ENCODE measurements at places on chromosomes 1 and 21.

DNA sequence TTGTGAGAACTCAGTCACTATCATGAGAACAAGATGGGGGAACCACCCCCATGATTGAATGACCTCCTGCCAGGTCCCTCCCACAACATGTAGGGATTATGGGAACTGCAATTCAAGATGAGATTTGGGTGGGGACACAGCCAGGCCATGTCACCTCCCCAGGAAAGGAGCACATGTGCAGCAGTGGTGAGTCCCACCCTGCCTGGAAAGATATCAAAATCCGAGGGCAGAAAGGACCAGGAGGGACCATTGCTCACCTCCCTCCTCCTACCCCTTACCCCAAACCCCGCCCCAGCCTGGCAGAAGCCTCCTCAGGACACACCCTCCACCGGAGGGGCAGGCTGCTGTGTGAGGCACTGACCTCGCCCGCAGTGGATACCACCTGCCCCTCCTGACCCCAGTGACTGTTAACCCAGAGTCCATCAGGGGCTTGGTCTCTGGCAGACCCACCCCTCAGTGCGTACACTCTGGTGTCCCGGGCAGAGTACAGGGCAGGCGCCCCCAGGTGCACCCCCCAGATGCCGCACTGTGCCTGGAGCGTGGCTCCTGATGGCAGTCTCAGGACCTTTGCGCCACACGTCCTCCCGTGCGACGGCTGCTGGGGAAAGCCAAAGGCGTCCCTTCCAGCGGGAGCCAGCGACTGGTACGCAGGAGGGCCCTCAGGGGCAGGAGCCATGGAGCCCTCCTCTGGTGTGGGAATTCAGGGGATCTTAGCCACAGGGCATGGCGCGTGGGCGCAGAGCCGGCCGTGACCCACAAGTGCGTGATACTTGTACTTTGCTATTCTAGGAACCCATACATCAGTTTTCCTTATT lies 20.9 kb downstream of the PDXK start:
- no peak for DNase-seq

- DNase-seq: no peak
Observed at GRCh38 chr1:221543529-221544120, 198.3 kb downstream of the DUSP10 start.

DNA sequence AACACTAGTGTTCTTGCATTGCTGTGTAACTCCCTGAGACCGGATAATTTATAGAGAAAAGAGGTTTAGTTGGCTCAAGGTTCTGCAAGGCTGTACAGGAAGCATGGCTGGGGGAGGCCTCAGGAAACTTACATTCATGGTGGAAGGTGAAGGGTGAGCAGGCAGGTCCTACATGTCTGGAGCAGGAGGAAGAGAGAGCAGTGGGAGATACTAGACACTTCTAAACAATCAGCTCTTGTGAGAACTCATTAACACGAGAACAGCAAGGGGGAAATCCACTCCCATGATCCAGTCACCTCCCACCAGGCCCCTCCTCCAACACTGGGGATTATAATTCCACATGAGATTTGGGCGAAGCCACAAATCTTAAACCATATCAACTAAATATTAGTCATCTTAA lies 30.1 kb downstream of the RNF2 start:
- DNase-seq: no peak

DNA sequence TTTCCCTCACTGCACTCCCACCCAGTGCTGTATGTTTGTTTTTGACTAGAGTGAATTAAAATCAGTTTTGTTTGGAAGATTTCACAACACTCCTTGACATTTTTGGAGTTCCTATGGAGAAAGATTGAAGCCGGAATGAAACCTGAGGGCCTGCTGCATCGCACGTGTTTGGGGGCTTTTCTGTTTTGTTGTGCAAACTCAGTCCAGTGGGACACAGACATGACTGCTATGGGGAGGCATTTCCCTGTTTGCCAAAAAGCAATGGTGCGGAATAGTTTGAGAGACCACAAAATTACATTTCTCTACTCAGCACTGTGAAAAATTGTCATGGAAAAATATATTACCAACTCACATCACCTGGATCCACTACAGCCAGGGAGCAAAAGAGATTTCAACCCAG lies 43.8 kb upstream of the KCNE2 start:
- no peak for DNase-seq

DNA sequence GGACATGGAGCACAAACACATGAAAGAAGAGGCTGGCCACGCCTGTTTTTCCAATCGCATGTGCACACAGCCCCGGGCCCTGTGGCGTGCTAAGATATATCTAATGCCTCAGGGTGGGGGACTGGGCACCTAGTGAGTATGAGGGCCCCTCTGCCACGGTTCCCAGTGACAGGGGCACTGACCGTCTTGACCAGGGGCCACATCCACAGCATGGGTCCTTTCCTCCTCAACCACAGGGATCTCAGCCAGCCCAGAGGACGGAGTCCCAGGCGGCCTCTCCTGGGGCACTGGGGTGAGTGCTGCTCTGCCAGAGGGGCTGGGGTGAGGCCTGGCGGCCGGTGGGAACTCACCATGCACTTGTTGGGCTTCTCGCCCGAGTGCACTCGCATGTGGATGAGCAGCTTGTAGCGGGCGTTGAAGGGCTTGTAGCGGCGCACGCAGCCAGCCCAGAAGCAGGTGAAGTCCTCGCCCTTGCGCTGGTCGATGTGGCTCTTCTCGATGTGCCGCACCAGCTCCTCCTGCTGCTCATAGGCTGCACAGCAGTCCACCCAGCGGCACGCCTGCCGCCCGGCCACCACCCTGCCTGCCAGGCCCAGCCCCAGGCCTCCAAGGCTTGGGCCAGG lies 134.7 kb downstream of the DMRTB1 start:
- DNase-seq: no peak

DNA sequence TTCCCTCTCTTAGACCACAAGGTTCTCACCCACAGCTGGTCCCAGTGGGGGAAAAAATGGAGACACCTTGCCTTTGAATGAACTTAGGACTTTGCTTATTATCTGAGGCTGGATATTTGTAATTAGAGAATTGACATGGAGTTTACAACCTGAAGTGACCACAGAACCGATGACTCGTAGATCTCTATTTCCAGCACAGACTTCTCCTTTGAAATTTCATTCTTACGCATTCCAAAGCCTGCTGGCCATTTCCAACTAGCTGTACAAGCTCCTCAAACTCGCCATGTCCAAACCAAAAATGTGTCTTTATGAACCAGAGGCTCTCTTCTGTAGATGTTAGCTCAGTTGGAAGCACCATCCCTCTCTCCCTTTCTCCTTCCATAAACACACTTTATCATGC lies 12.0 kb downstream of the RAB7B start:
- no peak for DNase-seq

GRCh38 chr1:8503842-8504241 lies 185.9 kb downstream of the SLC45A1 start:
- no peak for DNase-seq

DNA sequence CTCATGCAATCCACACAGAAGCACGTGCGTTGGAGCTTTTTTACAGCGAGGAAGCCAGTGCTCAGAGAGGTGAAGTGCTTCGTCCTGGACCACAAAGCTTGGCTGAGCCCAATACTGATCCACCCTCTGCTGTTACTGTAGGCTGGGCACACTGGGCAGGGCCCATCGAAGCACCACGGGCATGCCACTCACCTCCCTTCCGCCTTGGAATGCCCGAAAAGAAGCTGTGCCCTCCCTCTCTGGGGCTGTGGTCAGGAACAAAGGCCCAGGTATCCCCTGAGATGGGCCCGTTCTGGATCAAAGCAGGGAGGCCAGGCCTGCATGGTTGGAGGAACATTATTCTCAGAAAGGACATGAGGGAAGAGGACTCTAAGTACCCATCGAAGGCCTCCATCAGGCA lies 206.7 kb upstream of the C1orf174 start:
- no peak for DNase-seq

DNA sequence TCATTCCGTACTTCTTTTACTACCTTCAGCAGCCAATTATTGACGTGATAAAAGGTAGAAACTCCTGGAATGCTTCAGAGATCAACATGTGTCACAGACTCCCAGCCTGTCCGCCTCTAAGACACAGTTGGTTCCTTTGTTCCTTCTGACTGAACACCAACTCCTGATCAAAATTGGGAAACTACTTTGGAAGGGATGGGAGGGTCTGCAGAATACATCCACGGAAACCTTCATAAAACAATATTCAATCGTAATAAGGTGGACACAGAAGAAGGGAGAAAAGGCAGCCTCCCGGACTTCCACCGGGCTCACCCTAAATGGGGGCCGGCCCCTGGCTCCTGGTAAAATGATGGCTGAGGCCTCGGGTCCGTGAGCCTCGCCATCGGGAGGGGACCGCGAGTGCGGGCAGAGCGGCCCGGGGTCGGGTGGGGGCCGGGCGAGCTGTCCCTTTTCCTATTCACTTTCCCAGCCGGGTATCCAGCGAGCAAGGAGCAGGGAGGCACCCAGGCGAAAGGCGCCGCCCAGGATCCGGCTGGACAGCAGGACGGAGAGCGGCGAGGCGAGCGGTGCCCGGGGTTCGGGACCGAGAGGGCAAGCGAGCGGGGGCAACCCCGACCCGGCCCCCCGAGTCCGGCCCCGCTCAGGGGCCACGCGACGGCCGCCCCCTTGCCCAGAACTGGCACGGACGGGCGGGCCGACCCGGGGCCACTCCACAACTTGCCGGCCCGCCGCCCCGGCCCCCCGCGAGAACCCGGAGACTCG lies 805 bp downstream of the NRIP1 start:
- DNase-seq: no peak

DNA sequence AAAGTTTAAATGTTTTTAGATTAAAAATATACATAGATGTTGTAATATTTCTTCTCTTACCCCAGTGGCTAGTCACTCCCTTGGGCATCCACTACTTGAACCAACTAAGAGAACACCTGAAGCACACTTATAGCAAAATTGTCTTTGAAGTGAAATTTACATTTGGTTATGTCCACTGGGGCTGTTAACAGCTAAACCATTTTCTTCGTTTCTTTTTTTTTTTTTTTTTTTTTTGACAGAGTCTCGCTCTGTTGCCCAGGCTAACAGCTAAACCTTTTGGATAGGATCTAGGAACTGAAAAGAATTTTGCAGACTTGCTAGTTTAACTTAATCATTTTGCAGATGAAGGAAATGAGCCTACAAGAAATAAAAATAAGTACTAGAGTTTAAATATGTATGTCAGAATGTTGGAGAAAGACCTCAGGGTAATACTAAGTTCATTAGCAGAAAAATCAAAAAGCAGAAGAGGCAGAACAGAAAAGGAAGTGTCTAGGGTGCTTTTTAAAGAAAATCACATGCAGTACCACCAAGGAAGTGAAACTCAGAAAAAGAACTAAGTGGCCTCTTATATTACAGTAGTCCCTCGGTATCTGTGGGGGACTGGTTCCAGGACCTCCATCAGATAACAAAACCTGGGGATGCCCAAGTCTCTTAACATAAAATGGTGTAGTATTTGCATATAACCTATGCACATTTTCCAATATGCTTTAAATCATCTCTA lies 11.8 kb downstream of the DRAM2 start:
- DNase-seq: no peak

GRCh38 chr21:31326522-31327242 lies 17.4 kb downstream of the TIAM1 start:
- no peak for DNase-seq

DNA sequence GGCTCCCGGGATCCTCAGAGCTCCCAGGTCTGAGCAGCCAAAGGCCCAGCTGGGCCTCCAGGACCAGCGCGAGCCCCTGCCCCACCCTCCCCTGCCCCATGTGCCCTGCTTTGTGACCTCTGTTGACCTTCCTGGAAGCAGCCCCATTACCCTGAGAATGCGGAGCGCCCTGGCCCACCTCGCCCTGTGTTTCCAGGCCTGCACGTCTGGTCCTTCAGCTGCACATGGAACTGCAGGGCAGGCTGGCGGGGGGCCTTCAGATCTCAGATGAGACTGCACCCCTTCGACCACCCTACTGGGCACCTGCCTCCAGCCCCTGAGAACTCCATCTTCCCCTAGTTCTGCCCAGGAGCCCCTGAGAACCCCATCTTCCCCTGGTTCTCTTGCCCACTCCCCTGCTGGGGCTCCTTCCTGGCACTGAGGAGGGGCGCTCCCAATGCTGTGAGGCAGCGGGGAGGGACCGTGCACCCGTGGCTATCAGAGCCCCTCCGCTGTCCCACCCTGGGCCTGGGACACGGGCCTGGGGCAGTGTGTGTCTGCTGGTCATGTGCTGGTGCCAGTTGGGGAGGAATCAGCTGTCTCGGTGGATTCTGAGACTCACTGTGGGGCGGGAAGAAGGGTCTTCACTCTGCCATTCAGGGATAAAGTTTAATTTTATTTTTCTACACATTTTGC lies 25.1 kb downstream of the TMEM201 start:
- no peak for DNase-seq

- DNase-seq: no peak
Observed at GRCh38 chr1:42756956-42757891, 9.6 kb downstream of the P3H1 start.

DNA sequence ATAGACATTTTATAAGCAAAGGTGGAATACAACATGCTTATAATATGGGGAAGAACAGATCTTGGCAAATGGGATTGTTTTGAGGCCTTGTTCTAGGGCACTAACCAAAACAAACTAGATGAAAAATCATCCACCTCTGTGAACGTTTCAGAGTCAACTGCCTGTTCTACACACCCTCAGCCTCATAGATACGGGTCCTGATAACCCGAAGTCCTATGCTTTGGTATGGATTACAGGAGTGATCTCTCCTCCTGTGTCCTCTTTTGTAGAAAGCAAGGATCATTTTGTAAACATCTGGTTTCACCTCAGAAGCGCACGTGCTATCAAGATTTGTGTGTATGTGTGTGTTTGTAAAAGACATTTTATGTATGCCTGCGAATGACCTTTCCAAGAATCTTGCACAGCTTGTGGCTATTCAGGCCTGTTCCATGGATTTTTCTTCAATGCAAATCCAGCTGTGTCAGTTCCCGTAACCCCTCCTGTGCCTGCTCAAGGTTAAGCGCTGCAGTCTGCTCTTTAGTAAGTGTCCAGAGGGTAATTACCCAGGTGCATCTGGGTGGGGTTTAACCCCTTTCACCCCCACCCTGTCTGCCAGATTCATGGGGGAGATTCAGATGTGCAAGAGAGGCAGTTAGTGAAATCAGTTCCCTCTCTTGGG lies 132.4 kb downstream of the ROR1 start:
- no peak for DNase-seq

DNA sequence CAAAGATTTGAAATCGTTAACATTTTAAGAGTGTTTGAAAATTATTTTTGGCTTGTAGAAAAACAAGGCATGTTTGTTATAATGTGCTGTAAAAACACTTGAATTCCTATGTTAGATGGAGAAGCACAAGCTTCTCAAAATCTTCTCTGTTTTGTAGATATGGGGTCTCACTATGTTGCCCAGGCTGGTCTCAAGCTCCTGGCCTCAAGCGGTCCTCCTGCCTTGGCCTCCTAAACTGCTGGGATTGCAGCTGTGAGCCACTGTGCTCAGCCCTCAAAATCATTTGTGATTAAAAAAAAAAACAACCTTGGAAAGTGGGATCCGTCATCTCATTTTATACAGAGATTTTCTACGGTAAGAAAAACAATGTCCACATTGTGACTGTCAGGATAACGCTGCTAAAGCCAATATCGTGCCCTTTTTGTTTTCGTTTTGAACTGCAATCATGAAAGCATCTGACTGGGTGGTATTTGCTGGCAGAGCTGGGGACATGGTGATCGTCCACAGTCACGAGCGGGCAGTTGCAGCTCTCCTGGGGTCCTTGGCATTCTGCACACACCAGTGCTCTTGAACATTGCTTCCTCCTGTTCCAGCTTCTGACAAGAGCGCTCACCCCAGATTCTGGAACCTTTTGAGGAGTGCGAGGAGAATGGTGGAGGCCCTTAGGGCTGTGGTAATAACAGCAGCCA lies 112.5 kb downstream of the PGBD5 start:
- DNase-seq: no peak

Data from Panc1 (cell line).